ENCODE measurements at places on chromosomes 5 and 9. TPM values are rescaled to one million over a fixed set of nuclear protein-coding genes. Genes with fewer than 3 reads are reported as not detected.

DNA sequence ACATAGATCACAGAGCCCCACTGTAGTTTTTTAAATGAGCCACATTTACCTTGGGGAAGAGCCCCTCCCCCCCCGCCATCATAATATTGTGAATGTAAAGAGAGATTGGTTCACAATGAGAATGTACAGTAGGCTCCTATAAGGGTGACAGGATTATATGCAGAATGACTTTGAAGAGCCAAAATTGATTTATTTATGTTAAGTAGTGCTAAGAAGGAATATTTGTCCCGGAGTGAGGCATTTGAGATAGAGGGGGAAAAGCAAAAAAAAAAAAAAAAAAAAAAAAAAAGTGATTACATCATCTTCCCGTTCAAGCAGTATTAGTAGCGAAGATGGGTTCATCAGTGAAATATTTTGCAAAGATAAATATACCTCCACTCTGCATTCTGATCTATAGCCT is 73.9 kb downstream of the PIK3R1 start:
- DNase-seq, result no peak
- peaks cover 63% of the 10 kb centered on the region for H3K36me3 ChIP-seq
- no peaks in the 10 kb centered on the region for H3K27me3 ChIP-seq
- peak overlapping the region; percentile 22 for H3K27ac ChIP-seq

- H3K36me3 ChIP-seq, result no peaks in the 10 kb centered on the region
- no peak overlapping the region for H3K4me3 ChIP-seq
These were observed 5.2 kb downstream of the F2R start for GRCh38 chr5:76720988-76721569.

The SLC46A2 gene
- total RNA-seq, result not detected

The ZSWIM6 gene
- total RNA-seq, result 8.9 TPM

GRCh38 chr9:94511134-94511954 is 43.5 kb upstream of the PCAT7 start:
- no peak overlapping the region for H3K4me3 ChIP-seq
- no peaks in the 10 kb centered on the region for H3K36me3 ChIP-seq
- H3K27ac ChIP-seq, result no peak overlapping the region
- DNase-seq, result no peak
- H3K4me1 ChIP-seq, result no peaks in the 10 kb centered on the region
- peaks cover 22% of the 10 kb centered on the region for H3K27me3 ChIP-seq

DNA sequence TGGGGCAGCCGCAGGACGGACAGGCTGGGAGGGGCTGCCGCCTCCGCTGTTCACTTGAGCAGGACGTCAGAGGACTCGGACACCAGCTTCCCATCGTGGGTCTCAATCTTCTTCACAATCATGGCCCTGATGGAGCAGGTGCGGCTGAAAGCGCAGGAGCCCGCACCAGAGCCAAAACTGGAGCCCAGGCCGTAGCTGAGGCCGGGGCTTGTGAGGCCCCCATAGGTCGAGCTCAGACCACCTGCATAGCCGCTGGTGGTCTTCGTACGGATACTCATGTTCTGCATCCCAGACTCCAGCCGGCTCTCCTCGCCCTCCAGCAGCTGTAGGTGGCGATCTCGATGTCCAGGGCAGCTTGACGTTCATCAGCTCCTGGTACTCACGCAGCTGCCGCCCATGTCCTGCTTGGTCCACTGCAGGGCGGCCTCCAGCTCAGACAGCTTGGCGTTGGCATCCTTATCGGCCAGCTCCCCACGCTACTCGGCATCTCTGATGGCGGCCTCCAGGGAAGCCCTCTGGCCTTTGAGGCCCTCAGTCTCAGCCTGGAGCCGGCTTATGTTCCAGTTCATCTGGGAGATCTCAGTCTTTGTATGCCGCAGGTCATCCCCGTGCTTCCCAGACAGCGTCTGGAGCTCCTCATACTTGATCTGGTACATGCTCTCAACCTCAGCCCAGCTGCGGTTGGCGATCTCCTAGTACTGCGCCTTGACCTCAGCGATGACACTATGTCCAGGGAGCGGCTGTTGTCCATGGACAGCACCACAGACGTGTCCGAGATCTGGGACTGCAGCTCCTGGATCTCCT is 43.7 kb upstream of the DEPDC1B start:
- H3K4me3 ChIP-seq, result no peak overlapping the region
- DNase-seq, result no peak
- H3K4me1 ChIP-seq, result no peaks in the 10 kb centered on the region
- no peaks in the 10 kb centered on the region for H3K36me3 ChIP-seq
- H3K27me3 ChIP-seq, result no peaks in the 10 kb centered on the region

GRCh38 chr5:43409809-43410271 is 2.4 kb downstream of the CCL28 start:
- H3K4me3 ChIP-seq, result no peak overlapping the region
- H3K36me3 ChIP-seq, result peaks cover 3% of the 10 kb centered on the region
- no peaks in the 10 kb centered on the region for H3K4me1 ChIP-seq
- H3K27me3 ChIP-seq, result peaks cover 4% of the 10 kb centered on the region
- H3K27ac ChIP-seq, result no peak overlapping the region

DNA sequence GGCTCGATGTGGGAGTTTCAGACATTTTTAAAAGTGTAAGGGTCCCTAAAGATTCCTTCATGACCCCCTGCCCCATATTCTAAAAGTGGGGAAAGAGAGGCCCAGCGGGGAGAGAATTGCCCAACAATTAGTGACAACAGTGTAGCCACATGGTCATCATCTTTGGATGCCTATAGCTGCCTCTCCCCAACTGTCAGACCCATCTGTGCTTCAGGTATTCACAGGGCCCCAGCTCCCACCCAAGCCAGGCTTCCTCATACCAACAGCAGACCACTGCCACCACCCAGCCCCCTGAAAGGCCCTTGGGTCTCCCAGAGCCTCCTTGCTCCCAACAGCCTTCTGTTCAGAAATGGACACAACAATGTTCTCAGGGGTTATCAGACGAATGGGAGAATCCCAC is 4.1 kb downstream of the BICD2 start:
- H3K4me1 ChIP-seq, result peaks cover 25% of the 10 kb centered on the region
- H3K27ac ChIP-seq, result no peak overlapping the region
- H3K27me3 ChIP-seq, result no peaks in the 10 kb centered on the region
- no peak overlapping the region for H3K4me3 ChIP-seq
- H3K36me3 ChIP-seq, result peaks cover 2% of the 10 kb centered on the region

DNA sequence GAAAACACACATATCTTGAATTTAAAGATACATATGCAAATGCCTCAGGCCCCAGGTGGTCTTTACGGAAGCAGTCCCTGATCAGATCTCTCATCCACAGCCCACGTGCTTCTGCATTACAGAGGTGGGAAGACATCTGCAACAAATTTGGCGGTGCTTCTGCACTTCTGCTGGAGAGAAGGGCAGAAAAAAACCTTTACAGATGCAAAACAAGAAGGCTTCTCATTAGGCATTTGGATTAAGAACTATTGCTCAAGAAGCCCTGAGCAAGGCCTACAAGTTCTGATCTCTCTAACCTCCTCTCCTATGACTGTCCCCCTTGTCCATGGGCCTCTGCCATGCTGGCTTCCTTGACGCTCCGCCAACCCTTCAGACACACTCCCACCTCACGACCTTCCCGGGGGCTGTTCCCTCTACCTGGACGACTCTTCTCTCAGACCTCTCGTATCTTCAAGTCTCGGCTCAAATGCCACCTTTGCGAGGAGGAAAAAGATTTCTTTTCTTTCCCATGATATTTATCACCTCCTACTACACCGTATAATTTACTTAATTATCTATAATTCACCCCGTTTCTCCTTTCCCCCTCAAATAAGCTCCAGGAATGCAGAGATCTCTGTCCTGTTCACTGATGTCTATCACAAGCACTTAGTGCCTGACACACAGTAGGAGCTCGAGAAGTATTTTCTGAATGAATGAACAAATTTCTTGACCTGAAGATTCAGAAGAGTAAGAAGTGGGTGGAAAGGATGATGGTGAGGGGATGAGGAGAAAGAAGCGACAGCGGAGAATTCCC is 1.1 kb downstream of the MTMR12 start:
- no peak for DNase-seq
- no peaks in the 10 kb centered on the region for H3K27me3 ChIP-seq
- H3K4me1 ChIP-seq, result peaks cover 24% of the 10 kb centered on the region
- H3K36me3 ChIP-seq, result peaks cover 29% of the 10 kb centered on the region
- peak overlapping the region; percentile 70 for H3K27ac ChIP-seq

GRCh38 chr5:132283423-132284043 is 10.7 kb upstream of the SLC22A4 start:
- no peak for DNase-seq
- no peak overlapping the region for H3K4me3 ChIP-seq
- no peaks in the 10 kb centered on the region for H3K4me1 ChIP-seq
- no peaks in the 10 kb centered on the region for H3K36me3 ChIP-seq
- H3K27ac ChIP-seq, result no peak overlapping the region
- H3K27me3 ChIP-seq, result peaks cover 2% of the 10 kb centered on the region

DNA sequence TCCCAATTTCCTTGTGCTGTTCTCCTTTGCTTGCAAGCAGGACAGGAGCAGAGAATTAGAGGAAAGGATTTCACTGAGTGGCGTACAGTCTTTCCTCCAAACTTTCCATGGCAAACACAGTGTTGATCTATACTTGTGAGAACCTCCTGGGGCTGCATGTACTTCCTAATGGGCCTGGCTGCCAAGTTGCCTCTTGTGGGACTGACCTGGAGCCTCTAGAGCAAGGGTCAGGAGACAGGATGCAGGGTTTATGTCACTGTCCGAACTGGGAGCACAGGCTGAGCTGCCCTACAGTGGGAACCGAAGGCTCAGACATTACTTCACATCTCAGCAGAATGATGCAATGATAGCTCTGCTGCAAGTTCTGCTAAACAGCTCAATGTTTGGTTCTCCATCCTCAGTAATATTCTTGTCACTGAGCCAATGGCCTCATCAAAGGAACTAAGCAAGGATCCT is 102.3 kb downstream of the ENC1 start:
- H3K36me3 ChIP-seq, result no peaks in the 10 kb centered on the region
- no peak overlapping the region for H3K27ac ChIP-seq
- H3K27me3 ChIP-seq, result peaks cover 8% of the 10 kb centered on the region
- DNase-seq, result no peak
- H3K4me3 ChIP-seq, result no peak overlapping the region

GRCh38 chr9:29416204-29416603 is 1842.9 kb upstream of the C9orf72 start:
- no peak for DNase-seq
- no peaks in the 10 kb centered on the region for H3K27me3 ChIP-seq
- H3K36me3 ChIP-seq, result no peaks in the 10 kb centered on the region
- H3K27ac ChIP-seq, result no peak overlapping the region
- no peaks in the 10 kb centered on the region for H3K4me1 ChIP-seq

The DDX4 gene
- 0.09 TPM for total RNA-seq

The HAVCR2 gene
- total RNA-seq, result 48.6 TPM

GRCh38 chr9:16974436-16974835 is 104.0 kb upstream of the BNC2 start:
- no peak overlapping the region for H3K27ac ChIP-seq
- H3K36me3 ChIP-seq, result no peaks in the 10 kb centered on the region
- no peaks in the 10 kb centered on the region for H3K27me3 ChIP-seq
- no peaks in the 10 kb centered on the region for H3K4me1 ChIP-seq

DNA sequence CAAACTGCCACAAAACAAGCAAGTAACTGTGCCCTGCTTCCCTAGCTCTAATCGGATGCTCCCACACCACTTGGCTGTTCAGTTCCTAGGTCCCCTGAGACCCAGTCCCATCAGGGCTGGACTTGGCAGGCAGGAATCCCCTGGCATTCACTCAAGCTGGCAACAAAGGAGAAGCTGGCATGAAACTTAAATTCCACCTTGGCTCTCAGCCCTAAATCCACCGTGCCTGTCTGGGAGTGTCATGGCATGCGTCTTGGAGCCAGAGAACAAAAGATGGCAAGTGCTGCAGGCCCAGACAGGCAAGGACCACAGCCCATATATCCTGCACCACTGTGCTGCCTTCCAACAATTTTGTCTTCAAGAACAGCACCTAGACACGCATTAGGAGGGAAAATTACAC is 38.2 kb downstream of the ETF1 start:
- peaks cover 4% of the 10 kb centered on the region for H3K4me1 ChIP-seq
- H3K27me3 ChIP-seq, result no peaks in the 10 kb centered on the region
- H3K4me3 ChIP-seq, result no peak overlapping the region
- H3K27ac ChIP-seq, result no peak overlapping the region
- DNase-seq, result no peak
- peaks cover 29% of the 10 kb centered on the region for H3K36me3 ChIP-seq

GRCh38 chr5:95331358-95331757 is 46.5 kb upstream of the MCTP1 start:
- H3K27me3 ChIP-seq, result peaks cover 1% of the 10 kb centered on the region
- H3K27ac ChIP-seq, result no peak overlapping the region

DNA sequence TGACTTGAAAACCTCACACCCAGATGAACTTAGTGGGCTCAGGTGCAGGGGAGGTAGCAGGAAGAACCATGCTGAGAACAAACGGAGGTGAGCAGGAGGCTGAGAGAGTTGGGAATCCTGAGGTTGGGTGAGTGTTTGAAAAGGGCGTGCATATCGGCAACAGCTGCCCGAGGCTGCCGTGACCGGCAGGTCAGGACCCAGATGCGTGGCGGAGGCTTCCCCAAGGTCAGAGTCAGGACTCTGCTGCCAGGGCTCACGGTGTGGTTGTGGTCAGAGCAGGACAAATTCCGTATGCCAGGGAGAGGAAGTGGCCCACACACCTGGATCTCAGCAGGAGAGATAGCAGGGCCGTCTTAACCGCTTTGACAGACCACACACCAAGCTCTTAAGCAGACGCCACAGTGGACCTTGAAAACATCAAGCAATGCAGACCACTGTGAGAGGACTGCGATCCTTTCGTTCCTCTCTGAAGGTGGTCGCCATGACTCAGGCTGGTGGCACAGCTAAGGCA is 43.1 kb downstream of the ADAMTS16 start:
- no peaks in the 10 kb centered on the region for H3K36me3 ChIP-seq
- H3K27me3 ChIP-seq, result peaks cover 4% of the 10 kb centered on the region
- H3K27ac ChIP-seq, result no peak overlapping the region
- DNase-seq, result no peak

DNA sequence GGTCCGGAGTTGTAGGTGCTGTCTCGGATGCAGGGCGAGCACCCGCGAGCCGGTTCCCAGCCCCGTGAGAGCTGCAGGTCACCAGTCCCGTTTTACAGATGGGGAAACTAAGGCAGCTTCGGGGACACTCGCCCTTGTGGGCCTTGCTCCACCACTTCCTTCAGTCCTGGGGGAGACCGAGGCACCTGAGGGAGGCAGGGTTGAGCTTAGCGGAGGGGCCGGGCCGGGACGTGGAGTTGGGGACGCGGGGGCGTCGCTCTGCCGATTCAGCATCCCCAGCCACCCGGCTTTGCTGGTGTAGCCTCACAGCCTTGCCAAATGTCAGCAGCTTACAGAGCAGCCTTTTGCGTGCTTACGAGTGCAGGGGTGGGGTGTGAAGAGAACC is 530 bp downstream of the BBLN start:
- no peaks in the 10 kb centered on the region for H3K27me3 ChIP-seq
- peaks cover 26% of the 10 kb centered on the region for H3K36me3 ChIP-seq
- H3K27ac ChIP-seq, result peak overlapping the region; percentile 79
- peaks cover 17% of the 10 kb centered on the region for H3K4me1 ChIP-seq

The GARIN3 gene
- 0.30 TPM for total RNA-seq

- no peak overlapping the region for H3K4me3 ChIP-seq
- DNase-seq, result no peak
- H3K36me3 ChIP-seq, result peaks cover 65% of the 10 kb centered on the region
- peak overlapping the region; percentile 78 for H3K27ac ChIP-seq
These were observed 4.3 kb downstream of the SURF2 start for GRCh38 chr9:133360400-133361393.
